H1 (cell line): ENCODE measurements at places on chromosomes 12 and 14. TPM values are rescaled to one million over a fixed set of nuclear protein-coding genes. Genes with fewer than 3 reads are reported as not detected.
A peak's percentile ranks its signal among the peaks of the same experiment; 100 is the strongest.

GRCh38 chr12:89924191-89924590 lies 215.6 kb upstream of the ATP2B1 start:
- H3K27me3 ChIP-seq, result no peaks in the 10 kb centered on the region
- H3K27ac ChIP-seq, result no peak overlapping the region

- H3K36me3 ChIP-seq, result no peaks in the 10 kb centered on the region
- H3K27ac ChIP-seq, result no peak overlapping the region
- no peaks in the 10 kb centered on the region for H3K27me3 ChIP-seq
- no peak for DNase-seq
- H3K4me3 ChIP-seq, result no peak overlapping the region
- H3K4me1 ChIP-seq, result peaks cover 4% of the 10 kb centered on the region; the same call in 1 of the 2 replicates
Measured at GRCh38 chr12:118342090-118342489, 30.6 kb downstream of the TAOK3 start.

- no peaks in the 10 kb centered on the region for H3K4me1 ChIP-seq
- H3K36me3 ChIP-seq, result no peaks in the 10 kb centered on the region; the same call in 1 of the 2 replicates
- H3K27ac ChIP-seq, result no peak overlapping the region
- no peaks in the 10 kb centered on the region for H3K27me3 ChIP-seq
Measured at GRCh38 chr12:72261885-72262284, 10.3 kb upstream of the TRHDE start.

Gene NID2
- 6.1 and 6.9 TPM in 2 replicates for total RNA-seq

DNA sequence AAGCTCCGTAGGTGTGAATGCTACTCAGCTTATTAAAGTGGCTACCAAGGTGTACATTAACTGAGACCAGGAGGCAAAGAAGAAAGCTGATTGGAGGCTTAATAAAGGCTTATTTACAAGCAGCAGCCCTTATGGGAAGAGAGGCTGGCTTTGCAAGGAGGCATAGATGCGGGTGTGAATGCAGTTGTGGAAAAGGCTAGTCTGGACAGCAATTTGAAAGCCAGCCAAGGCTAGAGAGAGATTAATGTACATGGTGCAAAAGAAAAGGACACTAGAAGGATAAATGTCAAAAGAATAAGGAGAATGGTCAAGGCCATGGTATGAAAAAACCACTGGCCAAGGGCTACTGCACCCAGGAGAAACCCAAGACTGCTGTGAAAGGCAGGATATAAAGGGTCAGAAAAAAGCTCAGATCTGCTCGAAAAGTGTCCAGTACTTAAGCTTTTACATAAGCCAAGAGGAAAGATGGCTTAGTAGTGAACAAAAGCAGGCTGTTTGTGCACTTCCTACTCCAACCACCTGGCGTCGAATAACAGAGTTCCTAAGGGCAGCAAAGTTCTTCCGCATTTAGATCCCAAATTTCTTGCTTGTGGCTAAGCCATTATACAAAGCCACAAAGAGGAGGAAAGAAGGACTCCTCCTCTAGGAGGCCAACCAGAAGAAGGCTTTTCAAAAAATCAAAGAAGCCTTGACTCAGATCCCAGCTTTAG lies 24.0 kb downstream of the KLRK1 start:
- peaks cover 21% of the 10 kb centered on the region for H3K4me1 ChIP-seq
- DNase-seq, result no peak
- H3K4me3 ChIP-seq, result no peak overlapping the region
- no peaks in the 10 kb centered on the region for H3K36me3 ChIP-seq
- H3K27ac ChIP-seq, result 0 out of 2 replicates have a peak overlapping the region, but pooled peaks have one; percentile 2
- H3K27me3 ChIP-seq, result no peaks in the 10 kb centered on the region

DNA sequence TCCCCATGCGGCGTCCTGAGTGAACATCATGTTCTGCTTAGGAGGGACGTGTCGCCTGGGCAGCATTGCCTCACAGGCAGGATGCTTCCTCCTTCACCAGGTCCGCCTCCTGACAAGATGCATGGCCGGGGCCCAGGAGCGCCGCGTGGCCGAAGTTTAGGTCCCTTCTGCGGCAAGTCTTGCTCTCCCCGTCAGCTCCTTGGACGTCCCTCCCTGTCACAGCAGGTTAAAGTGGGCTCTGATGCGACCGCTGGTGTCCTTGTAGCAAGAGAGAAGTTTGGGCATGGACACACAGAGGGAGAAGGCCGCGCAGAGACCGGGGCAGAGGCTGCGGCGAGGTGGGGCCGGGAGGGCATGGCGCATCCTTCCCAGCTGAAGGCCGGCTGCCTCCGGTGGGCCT lies 9.4 kb upstream of the GALNT9 start:
- peaks cover 2% of the 10 kb centered on the region; the same call in 1 of the 2 replicates for H3K4me1 ChIP-seq
- peaks cover 17% of the 10 kb centered on the region for H3K27me3 ChIP-seq
- DNase-seq, result no peak
- H3K36me3 ChIP-seq, result no peaks in the 10 kb centered on the region

GRCh38 chr12:110619534-110619953 lies 5.6 kb downstream of the TCTN1 start:
- no peaks in the 10 kb centered on the region for H3K27me3 ChIP-seq
- no peak overlapping the region for H3K27ac ChIP-seq
- no peaks in the 10 kb centered on the region for H3K4me1 ChIP-seq
- H3K36me3 ChIP-seq, result no peaks in the 10 kb centered on the region

GRCh38 chr12:89693639-89694202 lies 14.9 kb downstream of the ATP2B1 start:
- H3K4me1 ChIP-seq, result no peaks in the 10 kb centered on the region
- no peaks in the 10 kb centered on the region for H3K36me3 ChIP-seq
- H3K27me3 ChIP-seq, result no peaks in the 10 kb centered on the region
- no peak overlapping the region for H3K27ac ChIP-seq

Gene METTL1
- total RNA-seq, result 41.9 and 46.0 TPM in 2 replicates

GRCh38 chr12:3075315-3075714 lies 1.9 kb upstream of the TSPAN9 start:
- H3K4me1 ChIP-seq, result no peaks in the 10 kb centered on the region; the same call in 1 of the 2 replicates
- no peak overlapping the region for H3K4me3 ChIP-seq
- H3K27ac ChIP-seq, result no peak overlapping the region
- peaks cover 4% of the 10 kb centered on the region; the same call in 1 of the 2 replicates for H3K27me3 ChIP-seq

Gene CMTM5
- total RNA-seq, result not detected in 2 replicates

Gene KSR2
- 2.1 and 2.2 TPM in 2 replicates for total RNA-seq

Gene JKAMP
- total RNA-seq, result 31.3 and 34.9 TPM in 2 replicates

GRCh38 chr14:44131861-44132260 lies 375.2 kb downstream of the FSCB start:
- no peaks in the 10 kb centered on the region for H3K27me3 ChIP-seq
- no peak for DNase-seq
- H3K4me3 ChIP-seq, result no peak overlapping the region

Gene PRPH
- 0.96 and 1.4 TPM in 2 replicates for total RNA-seq

Gene EIF2S1
- total RNA-seq, result 145 and 146 TPM in 2 replicates

GRCh38 chr12:91781114-91781513 lies 364.5 kb downstream of the BTG1 start:
- H3K27me3 ChIP-seq, result no peaks in the 10 kb centered on the region
- no peaks in the 10 kb centered on the region; the same call in 1 of the 2 replicates for H3K4me1 ChIP-seq
- no peaks in the 10 kb centered on the region for H3K36me3 ChIP-seq

GRCh38 chr14:62079038-62079437 lies 316.8 kb downstream of the SNAPC1 start:
- DNase-seq, result no peak
- no peak overlapping the region for H3K27ac ChIP-seq
- no peaks in the 10 kb centered on the region for H3K27me3 ChIP-seq
- H3K4me1 ChIP-seq, result no peaks in the 10 kb centered on the region
- H3K36me3 ChIP-seq, result no peaks in the 10 kb centered on the region
- H3K4me3 ChIP-seq, result no peak overlapping the region

Gene RFLNA
- total RNA-seq, result 6.4 and 8.1 TPM in 2 replicates

Gene NAV3
- 5.0 and 5.7 TPM in 2 replicates for total RNA-seq

DNA sequence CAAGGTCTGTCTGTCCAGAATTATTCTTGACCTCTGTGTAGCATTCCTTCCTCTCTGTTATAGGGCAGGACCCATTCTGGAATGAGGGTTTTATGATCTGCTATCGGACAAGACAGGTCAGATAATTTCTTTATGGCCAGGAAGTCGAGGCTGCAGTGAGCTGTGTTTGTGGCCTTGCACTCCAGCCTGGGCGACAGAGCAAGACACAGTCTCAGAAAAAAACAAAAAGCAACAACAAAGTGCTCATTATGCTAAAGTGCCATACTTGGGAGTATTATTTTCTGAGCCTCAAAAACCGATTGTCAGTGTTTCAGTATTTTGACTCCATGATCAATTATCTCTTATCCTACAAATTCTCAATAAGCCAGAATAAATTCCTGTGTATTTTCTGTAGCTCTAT lies 4.1 kb downstream of the CIPC start:
- no peaks in the 10 kb centered on the region for H3K27me3 ChIP-seq
- no peaks in the 10 kb centered on the region for H3K36me3 ChIP-seq
- DNase-seq, result no peak
- no peak overlapping the region for H3K27ac ChIP-seq
- peaks cover 4% of the 10 kb centered on the region for H3K4me1 ChIP-seq

Gene ASIC1
- total RNA-seq, result 1.9 and 2.4 TPM in 2 replicates

DNA sequence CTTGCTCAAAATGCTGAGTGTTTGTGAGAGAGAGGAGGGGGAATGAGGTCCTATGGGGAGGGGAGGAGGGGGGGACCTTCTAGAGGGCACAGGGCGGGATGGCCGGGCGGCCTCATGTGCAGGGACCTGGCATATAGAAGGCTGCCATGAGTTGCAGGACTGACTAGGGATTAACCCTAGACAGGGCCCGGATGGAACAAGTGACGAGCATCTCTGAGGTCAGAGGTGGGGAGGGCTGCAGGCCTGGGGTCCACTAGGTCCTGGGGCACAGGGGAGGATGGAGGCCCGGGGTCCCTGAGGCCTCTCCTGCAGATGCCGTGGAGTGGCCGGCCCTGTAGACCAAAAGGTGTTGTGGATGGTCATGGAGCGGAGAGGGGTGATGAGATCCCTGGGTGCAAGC lies 104.0 kb upstream of the EIF5 start:
- H3K36me3 ChIP-seq, result no peaks in the 10 kb centered on the region
- H3K27ac ChIP-seq, result no peak overlapping the region
- DNase-seq, result no peak
